ENCODE measurements at places on chromosomes 12 and 14.

DNA sequence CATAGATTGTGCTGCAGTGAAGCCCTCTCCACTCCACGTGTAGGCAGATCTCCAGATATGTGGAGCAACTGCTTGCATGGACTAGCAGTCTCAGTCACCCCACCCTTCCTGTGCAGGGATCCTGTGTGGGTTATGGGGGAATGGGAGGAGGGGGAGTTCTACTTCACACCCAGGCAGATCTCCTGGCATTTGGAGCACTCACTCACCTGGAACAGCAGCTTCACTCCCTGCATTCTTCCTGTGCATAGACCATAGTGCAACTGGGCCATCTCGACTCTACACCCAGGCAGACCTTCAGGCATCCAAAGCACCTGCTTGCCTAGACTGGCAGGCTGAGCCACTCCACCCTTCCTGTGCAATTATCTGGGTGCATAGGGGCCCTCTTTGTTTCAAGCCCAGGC lies 96.0 kb upstream of the PCED1B start:
- DNase-seq: no peak

DNA sequence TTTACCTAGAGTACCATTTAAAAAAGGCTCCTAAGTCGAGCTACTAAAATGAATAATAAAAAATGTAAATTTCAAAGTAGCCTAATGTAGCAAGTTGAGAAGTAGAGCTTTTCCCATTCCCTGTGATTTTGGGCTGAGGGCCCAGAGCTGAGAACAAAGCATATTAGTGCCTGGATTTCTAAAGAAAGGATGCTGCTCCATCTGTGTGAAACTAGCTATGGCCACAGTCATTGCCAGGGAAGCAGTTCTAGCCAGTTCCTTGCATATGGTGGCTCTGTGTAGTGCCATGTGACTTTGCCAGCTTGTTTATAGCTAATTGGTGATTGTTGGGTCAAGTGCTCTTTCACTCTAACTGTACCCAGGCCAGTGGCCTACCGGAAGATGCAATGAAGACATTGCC lies 20.4 kb upstream of the FBXO33 start:
- no peak for DNase-seq

GRCh38 chr12:46407361-46407760 lies 34.8 kb upstream of the SLC38A2 start:
- no peak for DNase-seq

DNA sequence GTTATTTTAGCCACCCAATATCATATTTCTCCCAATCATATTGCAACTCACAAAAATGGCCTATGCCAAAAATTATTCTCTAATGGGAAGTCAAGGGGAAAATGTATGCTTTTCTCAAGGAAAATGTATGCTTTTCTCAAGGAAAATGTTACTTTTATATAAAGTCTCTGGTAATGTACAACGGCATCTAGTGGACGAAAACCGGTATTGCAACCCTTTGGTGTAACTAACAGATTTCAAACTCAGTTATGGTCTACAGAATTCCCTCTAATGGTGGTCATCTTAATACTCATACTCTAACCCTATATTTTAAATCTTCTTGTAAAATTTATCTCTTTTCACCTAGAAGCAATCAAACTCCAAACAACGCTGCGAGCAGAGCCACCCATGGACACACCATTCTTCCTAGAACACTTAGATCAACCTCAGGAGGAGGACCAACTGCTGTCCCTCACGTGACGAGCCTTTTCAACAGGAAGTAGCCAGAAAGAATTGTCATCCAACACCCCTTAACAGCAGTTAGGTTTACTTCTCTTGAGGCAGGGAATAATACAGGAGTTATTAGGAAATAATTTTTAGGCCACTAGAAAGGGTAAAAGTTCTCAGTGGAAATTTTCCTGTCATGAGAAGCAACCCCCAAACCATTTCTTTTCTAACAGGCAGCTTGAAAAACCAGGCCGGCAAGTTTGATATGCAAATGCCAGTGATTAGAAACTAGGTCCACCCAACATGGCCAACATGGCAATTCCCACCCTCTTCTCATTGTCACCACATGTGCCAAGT lies 20.1 kb downstream of the APOBEC1 start:
- DNase-seq: peak; percentile 46

- DNase-seq: no peak
Observed at GRCh38 chr14:95185767-95186392, 28.6 kb upstream of the DICER1 start.

GRCh38 chr14:68379510-68380328 lies 413.1 kb downstream of the ZFP36L1 start:
- peak; percentile 50 for DNase-seq

DNA sequence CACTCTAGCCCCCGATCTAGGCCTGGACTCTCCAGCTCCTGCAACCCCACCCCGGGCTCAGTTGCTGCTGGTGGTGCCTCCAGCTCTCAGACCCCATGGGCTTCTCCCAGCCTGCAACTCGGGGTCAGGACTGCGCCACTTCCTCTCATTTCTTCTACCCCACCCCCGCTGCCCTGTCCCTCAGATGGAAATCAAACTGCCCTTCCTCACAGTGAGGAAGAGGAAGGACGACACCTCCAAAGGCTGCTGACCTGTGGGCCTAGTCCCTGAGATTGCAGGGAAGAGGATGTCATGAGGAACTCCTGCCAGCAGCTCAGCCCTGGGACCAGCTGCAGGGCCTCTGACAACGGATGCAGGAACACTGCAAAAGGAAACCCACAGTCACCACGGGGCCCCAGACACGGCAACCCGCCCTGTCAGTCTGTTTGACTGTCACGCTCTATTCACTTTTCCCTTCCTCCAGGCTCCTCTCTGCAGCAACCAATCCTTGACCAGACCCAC lies 29.3 kb upstream of the PNMA1 start:
- peak; percentile 46 for DNase-seq

DNA sequence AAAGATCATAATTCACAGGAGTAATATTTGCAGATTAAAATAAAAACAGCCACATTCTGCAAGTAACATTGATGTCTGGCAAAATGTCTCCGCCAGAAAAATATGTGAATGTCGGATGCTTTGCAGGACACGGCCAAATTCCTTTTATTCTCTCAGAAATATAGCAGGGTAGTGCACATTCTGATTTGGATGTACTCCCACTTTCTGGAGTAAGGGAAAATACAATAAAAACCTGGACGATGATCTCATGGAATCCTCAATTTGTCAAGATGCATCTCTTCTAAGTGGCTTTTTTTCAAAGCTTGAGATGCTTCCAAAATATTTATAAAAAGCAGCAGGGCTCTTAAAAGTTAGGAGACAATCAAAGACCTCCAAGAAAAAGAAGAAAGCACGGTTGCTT lies 133.3 kb downstream of the TBX5 start:
- no peak for DNase-seq

- no peak for DNase-seq
Observed at GRCh38 chr12:124294780-124295341, at the start of gene RFLNA. RFLNA (plus strand) TSS chr12:124295093; CDS start chr12:124295430, 337 bp downstream.

DNA sequence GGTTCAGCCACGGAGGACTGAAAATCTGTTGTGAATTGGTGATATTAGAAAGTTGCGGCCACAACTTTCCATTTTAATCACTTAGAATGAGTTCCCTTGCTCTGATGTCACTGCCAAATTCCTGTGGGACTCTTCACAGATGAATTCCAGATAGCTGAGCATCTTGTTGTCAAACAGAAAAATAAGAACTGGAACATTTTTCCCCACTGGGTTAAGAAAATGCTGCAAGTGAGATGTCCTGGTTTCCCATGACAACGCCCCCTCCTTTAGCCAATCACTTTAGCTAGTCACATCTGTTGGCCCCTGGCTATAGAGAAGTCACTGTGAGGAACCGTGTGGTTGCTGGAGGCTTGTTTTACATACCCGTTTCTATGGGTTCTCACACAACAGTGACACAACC lies 135.9 kb downstream of the KTN1 start:
- DNase-seq: peak; percentile 97

- peak; percentile 43 for DNase-seq
Observed at GRCh38 chr12:6140651-6141447, 16.4 kb upstream of the VWF start.

- DNase-seq: no peak
Observed at GRCh38 chr14:75150150-75150549, 23.3 kb upstream of the NEK9 start.

DNA sequence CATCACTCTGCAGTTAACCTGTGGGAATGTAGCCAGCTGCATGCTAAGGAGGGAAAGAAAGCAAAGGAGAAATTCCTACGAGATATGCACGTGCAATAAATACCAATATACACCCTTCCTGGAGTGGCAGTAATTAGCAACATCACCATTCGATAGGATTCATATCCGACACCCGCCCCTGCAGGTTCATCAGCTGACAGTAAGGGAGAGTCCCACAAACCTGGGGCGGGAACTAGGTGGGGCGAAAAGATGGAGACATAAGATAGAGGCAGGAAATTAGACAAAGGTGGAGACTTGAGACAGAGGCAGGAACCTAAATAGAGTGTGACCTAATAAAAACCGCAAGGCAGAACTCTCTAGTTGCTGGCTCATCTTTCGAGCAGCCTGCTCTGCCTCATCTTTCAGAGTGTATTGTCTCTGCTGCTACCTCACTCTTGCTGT lies 51.6 kb downstream of the PLEKHG3 start:
- DNase-seq: peak; percentile 77

GRCh38 chr14:28629328-28630004 lies 137.1 kb upstream of the FOXG1 start:
- DNase-seq: no peak

- DNase-seq: no peak
Observed at GRCh38 chr12:50647031-50647430, 116.9 kb upstream of the ATF1 start.

GRCh38 chr14:96861568-96862310 lies 64.6 kb downstream of the VRK1 start:
- no peak for DNase-seq

GRCh38 chr14:105484069-105484996 lies 2.4 kb upstream of the CRIP1 start:
- peak; percentile 51 for DNase-seq

DNA sequence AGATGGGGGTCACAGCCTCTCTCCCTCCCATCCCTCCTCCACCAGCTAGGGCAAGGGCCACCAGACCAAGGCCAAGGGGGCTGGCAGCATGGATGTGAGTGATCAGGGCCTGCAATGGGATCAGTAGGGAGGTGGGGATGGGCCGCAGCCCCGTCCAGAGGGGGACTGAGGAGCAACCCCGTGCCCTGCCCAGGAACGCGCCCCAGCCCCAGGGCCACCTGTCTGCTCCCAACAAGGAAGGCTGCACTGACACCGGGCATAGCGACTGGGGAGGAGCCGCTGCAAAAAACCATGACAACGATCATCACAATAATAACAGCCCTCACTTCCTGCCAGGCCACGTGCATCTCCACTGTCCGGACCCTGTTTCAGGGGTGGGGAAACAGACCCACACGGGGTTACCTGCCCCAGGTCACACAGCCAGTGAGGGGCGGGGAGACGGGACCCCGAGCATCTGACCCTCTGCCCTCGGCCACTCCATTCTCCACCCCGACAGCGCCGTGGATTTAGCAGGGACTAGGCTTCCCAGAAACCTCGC lies 24.3 kb downstream of the NCOR2 start:
- peak; percentile 54 for DNase-seq

DNA sequence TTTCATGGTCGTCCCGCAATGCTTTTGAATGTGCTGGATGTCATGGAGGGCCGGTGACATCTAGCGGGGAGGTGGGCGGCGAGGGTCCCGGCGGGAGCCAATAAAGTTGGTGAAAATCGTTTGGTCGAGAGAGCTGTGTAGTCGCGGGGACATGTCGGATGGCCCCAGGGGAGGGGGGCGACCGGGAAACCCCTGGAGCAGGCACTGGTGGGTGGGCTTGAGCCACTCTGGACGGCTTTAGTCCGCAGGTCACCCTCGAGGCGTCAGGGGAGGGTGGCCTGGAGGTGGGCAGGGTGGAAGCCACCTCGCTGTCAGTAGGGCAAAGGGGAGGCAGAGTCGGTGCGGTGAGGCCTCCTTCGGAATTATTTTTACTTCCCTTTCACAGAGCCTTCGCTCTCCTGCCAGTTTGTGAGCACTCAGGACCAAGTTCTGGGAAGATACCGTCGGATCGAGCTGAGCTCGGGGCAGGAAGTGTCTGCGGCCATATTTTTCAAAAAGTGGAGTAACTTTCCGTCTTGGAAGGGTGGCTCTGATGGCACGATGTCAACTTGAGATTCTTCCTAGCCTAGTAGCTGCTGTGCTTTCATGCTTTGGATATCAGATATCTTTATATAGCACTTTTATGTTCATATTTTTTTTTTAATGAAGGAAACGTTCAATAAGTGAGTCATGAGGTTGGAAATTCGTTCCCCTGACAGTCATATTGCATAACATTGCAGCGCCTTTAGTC lies 28.2 kb downstream of the WBP11 start:
- DNase-seq: peak; percentile 87

- peak; percentile 23 for DNase-seq
Observed at GRCh38 chr12:40253936-40254335, 29.1 kb downstream of the LRRK2 start.

- peak; percentile 85 for DNase-seq
Observed at GRCh38 chr12:50537538-50537919, 32.7 kb downstream of the DIP2B start.

GRCh38 chr12:26346736-26347135 lies 151.4 kb downstream of the SSPN start:
- peak; percentile 24 for DNase-seq

DNA sequence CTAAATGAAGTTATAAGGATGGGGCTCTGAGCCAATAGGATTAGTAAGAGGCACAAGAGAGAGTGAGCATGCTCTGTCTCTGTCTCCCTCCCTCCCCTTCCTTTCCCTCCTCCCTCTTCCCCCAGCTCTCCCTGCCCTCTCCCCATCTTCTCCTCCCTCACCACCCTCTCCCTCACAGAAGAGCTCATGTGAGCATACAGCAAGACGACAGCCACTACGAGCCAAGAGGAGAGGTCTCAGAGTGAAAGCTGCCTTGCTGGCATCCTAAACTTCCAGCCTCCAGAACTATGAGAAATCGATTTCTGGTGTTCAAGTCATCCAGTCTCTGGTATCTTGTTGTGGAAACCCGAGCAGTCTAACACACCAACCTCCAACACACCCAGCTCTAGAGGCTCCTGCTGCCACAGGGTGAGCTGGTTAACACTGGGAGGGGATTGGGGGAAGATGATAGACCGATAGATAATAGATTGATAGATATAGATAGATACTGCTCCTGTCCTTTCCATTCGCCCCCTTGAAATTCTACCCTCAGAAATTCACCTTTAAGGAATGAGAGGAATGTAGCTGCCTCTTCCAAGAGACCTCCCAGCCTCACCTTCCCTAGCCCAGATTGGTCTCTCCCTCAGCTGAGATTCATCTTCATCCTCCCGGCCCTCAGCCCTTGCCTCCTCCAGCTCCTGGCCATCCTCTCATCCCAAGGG lies 25.8 kb upstream of the ACTN1 start:
- peak; percentile 35 for DNase-seq
